ENCODE measurements at places on chromosomes 12 and 14. TPM values are rescaled to one million over a fixed set of nuclear protein-coding genes. Genes with fewer than 3 reads are reported as not detected.
A peak's percentile ranks its signal among the peaks of the same experiment; 100 is the strongest.

DNA sequence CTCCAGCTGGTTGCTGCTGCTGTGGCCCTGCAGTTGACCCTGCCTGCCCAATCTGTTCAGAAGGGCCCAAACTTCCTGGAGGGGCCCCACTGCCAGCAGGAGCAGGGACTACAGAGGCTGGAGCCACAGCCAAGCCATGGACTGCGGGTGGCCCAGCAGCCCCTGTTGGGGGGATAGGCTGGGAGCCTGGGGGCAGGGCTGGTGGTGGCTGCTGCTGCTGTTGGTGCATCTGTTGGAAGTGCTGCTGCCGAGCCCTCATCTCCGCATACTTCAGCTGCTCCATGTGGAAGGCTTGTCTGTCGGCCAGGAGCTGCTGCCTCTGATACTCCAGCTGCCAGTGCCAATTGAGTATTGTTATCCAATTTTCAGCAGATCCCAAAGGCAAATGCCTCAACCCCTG, 7.2 kb downstream of the MYL6 start:
- no peak for DNase-seq

DNA sequence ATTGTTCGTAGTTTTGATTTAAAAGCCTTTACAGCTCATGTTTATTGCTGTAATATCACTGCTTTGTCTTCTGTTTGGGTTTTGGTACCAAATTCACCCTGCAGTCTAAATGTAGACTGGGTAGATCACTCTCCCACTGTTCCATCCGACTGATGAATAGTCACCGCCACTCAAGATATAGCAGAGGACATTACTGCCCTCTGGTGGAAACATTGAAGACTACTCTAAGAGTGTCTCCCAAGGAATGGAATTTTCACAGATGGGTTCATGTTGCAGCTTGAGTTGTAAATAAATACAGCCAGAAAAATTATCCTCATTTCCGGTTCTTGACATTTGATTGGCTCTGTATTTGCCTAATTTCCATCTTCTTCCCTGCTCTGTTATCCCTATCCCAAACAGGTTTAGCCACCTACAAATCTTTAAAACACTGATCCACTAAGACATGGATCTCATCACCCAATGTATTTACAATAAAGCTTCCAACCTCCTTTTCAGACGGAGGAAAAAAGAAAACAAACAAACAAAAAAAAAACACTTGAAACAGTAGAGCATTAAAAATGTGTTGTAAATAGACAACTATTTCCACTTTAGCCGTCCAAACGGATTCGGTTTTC, 198.3 kb upstream of the CPNE8 start:
- peak; percentile 27 for DNase-seq

- DNase-seq: no peak
Measured at GRCh38 chr12:72275526-72275925, 3.4 kb downstream of the TRHDE start.

- DNase-seq: no peak
Measured at GRCh38 chr12:49950273-49951251, at the start of gene AQP2. TSS of gene AQP2 (plus strand) at chr12:49950737. CDS start at chr12:49950831, 94 bp downstream.

DNA sequence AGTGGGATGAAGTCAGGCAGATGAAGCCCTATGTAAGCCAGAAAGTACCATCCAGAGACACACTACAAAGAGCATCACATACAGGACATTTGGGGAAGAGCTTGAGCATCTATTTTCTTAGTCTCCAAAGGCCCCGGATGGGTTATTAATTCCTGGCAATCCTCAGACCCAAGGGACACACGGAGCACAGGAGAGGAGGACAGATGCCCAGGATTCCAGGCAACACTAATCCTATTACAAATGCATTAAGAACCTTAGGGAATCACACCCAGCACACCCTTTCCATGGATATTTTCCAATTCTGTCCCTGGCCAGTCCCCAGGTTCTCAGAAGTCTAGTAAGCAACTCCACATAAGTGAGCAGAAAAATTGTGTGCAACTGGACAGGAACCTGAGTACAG, 65.9 kb downstream of the CMKLR1 start:
- DNase-seq: no peak

DNA sequence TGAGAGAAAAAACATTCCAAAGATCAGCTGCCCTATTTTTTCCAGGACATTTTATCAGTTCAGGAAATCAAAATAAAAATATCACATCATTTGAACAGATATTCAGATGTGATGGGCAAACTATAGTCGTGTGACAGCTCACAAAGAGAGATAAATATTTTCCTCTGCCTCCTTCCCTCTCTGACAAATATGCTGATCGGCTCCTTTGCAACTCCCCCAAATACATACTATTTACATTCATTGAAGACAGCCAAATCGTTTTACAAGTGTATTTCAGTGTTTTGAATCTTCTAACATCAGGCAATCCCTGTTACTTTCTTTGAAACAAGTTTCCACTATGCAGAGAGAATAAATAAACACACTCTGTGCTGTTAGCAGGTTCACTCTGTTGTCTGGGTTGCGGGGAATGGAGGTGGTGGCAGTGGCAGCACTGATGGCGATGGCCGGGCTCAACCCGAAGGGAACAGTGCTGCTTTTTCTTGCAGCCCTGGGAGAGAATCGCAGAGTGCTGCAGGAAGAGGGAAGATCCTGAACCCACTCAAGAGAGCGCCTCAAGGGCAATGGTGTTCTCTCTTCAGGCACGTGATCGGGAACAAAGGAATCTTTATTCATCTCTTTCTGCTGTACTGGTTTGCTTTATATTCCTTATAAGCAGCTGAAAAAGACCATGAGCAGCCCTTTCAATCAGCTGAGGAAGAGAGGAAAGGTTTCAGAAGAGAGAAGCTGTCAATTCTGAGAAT, 142.5 kb downstream of the PHLDA1 start:
- DNase-seq: no peak

GRCh38 chr12:115820656-115821055, 456.8 kb downstream of the MED13L start:
- no peak for DNase-seq

Gene ATXN3
- 32.7 TPM for total RNA-seq

Gene TAS2R19
- 3.4 TPM for total RNA-seq

Gene KLRK1
- not detected for total RNA-seq

Gene DPY19L2
- 16.4 TPM for total RNA-seq

Measured in endothelial cell (in vitro differentiated cells).